CD4-positive, alpha-beta T cell (primary cell): ENCODE measurements at places on chromosomes 6 and 20.

GRCh38 chr6:93344333-93344835, 75.0 kb downstream of the EPHA7 start:
- no peak for DNase-seq

GRCh38 chr6:142913036-142913510, 31.9 kb downstream of the HIVEP2 start:
- DNase-seq: peak; percentile 66

- DNase-seq: peak; percentile 75
Measured at GRCh38 chr6:235763-236360, 56.4 kb upstream of the DUSP22 start.

DNA sequence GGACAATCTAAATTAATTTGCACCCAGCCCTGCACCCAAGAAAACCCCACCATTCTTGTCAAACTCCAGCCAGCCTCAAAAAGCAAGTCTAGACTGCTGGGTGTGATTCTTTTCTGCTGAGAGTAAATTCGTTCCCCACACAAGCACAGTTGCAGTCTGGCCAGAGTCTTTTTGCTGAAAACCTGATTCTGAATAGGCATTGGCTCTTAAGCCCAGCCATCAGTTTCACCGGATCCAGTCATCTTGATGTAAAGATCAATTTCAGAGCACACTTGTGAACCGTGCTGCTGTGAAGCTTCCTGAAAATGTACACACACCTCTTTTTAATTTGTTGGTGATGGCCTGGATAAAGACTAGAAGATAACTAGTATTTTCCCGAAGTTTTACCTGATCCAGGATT, 159.4 kb upstream of the GGTLC1 start:
- no peak for DNase-seq

- DNase-seq: no peak
Measured at GRCh38 chr20:11852189-11852588, 65.5 kb upstream of the BTBD3 start.

GRCh38 chr6:139572001-139572400, 197.6 kb upstream of the CITED2 start:
- DNase-seq: no peak

GRCh38 chr6:157381631-157382621, 936 bp downstream of the ZDHHC14 start:
- DNase-seq: peak; percentile 48

DNA sequence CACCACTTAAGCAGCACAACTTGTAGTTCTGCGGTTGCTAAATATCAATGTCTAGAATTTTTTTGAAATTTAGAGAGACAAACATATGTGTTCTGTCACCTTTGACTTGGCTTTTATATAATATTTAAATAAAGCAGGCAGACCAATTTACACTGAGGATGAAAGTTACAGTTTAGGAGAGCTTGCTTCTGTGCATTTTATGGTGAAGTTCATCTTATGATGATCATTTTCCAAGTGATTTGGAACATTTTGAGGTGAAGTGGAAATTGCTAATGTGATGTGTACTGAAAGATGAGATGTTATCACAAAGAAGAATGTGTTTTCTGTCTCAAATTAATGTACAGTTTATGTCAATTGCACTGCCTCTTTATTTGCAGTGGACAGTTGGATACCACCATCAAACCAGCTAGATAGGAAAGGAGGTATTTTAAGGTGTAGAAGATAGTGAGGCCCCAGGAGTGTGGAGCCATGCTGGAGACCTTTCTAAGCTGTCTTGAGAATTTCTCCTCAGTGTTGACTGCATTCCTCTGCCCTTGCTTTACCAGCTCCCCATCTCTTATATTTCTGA, 461.9 kb downstream of the UTRN start:
- DNase-seq: no peak

DNA sequence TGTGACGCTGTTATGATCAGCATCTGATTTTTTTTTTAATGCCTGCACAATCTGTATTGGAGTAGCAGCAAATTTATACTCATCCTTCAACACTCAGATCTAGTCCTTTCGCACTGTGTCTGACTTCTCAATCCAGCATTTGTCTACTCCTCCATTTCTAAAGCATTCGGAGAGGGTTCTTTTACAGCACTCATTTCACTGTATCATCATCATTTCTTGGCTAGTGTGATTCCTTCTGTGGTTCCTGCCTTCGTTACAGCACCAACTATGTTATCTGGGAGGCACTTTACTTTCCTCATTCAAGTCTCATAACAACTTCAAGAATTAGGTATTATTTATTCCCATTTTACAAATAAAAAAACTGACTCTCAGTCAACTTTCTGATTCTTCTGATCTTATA, 18.0 kb downstream of the NUDT3 start:
- no peak for DNase-seq

DNA sequence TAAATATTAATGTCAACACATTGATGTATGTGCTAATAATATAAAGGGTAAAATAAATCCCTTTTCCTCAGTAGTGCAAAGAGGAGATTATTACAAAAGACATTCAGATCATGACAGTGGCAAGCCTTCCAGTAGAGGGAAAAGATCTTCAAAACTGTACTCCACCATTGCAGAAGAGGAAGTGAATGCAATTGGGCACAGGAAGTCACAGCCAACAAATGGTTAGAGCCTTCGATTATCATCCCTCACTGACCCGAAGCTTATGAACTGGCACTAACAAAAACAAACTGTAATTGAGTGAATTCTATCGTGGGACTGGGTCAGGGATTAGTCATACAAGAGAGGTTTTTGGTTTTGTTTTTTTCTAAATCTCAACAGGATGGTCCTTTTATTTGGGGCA, 39.3 kb upstream of the SCGN start:
- no peak for DNase-seq

DNA sequence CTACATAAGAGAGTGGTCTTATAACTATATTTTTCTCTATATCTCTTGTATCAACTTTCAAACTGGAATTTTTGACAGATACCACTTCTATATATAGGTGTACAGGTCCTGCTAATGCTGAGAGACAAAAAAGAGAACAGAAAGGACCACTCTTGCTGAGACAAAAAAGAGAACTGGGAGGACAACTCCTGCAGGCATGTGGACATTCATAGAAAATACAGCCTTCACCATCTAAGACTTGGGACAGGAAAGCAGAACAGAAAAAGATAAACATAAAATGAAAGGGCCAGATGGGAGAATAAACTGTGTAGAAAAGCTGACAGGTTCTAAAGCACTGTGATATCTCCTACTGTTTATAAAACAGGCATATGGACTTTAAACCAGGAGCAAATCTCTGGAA, 541.0 kb upstream of the ADGRB3 start:
- DNase-seq: no peak

- no peak for DNase-seq
Measured at GRCh38 chr6:165850434-165851019, 187.5 kb upstream of the PDE10A start.

DNA sequence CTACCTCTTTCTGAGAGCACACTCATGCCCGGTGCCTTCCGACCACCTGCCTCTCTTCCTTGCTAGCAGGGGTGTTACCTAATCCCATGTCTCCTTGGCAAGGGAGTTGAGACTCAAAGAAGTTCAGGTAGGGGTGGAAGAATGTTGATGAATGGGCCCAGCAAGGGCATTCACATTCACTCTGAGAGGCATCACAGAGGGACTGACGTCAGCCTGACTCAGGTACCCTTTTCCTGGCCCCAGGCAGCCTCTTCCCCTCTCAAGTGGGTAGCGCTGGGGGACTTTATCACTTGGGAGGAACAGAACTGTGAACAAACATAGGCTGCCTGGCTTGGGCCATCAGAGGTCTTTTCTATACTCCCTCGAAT, 35.3 kb downstream of the HM13 start:
- no peak for DNase-seq

DNA sequence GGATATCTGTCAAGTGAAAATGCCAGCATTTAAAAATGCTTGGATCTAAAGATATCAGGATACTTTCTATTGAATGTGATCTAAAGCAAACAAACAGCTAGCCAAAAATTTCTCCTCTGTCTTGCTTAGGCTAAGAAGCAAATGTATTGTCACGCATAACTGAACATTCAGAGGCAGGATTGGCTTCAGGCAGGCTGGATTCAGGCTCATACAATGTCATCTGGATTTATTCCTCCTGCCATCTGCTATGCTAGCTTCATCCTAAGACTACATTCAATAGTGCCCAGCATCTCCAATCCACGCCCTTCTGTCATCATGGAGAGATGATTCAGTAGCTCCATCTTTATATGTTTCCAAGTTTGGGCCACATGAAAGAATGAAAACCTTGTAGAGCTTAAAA, 27.1 kb downstream of the PFDN4 start:
- no peak for DNase-seq

GRCh38 chr6:118736440-118736839, 85.0 kb upstream of the CEP85L start:
- no peak for DNase-seq

DNA sequence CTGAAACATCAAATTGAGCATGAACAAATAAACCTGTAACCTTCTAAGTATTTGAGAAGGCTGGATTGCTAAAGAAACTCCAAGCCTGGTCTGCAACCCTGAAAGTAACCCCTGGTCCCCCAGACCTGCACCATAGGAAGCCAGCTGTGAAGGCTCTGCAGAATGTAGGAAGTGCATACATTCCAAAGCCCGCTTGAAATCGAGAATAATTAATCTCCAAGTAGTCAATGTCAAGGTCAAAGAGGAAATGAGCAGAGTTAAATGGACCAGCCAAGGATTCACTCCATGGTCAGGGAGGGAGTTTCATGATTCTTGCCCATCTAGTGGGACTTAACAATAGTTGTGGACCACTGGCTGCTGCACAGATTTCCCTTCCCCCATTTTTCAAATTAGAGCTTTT, 107.6 kb upstream of the RNF24 start:
- DNase-seq: no peak

DNA sequence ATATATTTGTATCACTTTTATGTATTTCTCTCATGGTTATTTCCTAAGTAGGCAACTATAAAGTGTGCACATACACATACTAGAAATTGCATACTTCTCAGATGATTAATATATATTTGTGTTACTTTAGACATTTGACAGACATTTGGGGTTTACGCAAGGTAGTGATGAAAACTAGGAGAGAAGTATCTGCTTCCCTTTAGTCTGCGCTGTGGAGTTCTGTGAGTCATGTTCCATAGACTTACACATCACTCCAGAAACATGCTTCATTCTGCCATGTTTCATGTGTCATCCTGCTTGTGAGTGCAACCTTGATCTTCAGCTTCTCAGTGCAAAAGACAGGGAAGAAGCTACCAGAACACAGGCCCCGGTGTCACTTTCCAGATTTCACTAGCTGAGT, 200.7 kb upstream of the BMP2 start:
- DNase-seq: no peak
